NCI-H2081 treated with DMSO at 0.1 percent for 48 hours (cell line): ENCODE measurements at places on chromosomes 11 and 22.

DNA sequence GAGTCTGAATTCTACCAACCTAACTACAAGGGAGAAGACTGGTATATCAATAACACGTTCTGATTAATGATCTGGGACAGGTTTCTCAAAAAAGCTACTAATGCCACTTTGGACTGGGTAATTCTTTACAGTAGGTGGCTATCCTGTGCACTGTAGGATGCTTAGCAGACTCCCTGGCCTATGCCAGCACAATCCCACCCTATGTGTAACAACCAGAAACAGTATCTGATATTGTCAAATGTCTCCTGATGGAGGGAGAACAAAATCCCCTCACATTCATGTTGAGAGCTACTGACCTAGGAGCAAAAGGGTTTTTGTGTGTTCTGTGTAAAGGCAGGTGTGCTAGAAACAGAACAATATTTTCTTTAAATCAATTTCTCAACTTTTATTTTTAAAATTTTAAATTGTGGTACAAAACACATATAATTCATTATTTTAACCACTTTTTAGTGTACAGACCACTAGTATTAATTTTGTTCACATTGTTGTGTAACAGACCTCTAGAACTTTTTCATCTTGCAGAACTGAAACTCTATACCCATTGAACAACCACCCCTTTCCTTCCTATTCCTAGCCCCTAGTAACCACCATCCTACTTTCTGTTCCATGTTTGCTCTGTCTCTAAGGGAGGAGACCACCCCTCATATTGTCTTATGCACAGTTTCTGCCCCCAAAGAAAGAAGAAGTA lies 2.1 kb upstream of the MS4A6A start:
- DNase-seq: no peak

- DNase-seq: no peak
These were observed 11.0 kb upstream of the SPTBN2 start for GRCh38 chr11:66739983-66740382.

GRCh38 chr11:77647654-77648305 lies 10.2 kb upstream of the CLNS1A start:
- no peak for DNase-seq

DNA sequence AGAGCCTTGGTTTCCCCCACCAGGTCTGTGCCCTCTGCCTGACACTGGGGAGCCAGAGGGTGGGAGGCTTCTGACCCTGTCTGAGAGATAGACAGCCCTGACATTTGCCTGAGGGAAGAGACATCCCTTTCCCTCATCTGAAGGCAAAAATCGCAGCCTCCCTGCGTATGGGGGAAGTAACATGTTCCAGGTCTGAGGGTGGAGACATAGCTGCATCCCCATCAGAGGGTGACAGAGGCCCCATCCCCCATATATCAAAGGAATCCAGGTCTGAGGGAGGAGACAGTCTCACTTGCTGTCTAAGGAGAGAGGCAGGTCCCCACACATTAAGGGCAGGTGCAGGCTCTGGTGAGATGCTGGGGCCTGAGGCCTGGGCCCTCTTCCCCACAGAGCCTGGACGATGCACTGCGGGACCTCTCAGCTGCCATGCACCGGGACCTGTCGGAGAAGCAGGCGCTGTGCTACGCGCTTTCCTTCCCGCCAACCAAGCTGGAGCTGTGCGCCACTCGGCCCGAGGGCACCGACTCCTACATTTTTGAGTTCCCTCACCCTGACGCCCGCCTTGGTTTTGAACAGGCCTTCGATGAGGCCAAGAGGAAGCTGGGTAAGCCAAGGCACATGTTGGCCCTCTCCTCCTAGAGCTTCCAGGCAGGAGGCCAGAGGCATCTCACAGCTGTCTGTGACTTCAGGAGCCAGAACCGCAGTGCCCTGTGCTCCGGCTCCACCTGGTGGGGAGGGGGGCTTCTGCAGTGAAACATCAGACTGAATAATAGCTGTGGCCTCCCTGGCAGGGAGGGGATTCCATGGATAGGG lies 16.1 kb upstream of the RELT start:
- DNase-seq: no peak

GRCh38 chr22:47596176-47596690 lies 833.8 kb downstream of the TBC1D22A start:
- DNase-seq: no peak

GRCh38 chr22:16953206-16954059 lies 54.6 kb downstream of the GAB4 start:
- DNase-seq: no peak
